ENCODE measurements at places on chromosomes 11 and 22.

- DNase-seq: no peak
These were observed 1.0 kb upstream of the TMEM86A start for GRCh38 chr11:18697576-18697975.

- no peak for DNase-seq
These were observed 23.8 kb downstream of the MRPL23 start for GRCh38 chr11:1970956-1971355.

- DNase-seq: no peak
These were observed 4.3 kb upstream of the TMPRSS13 start for GRCh38 chr11:117933475-117933874.

- DNase-seq: peak; percentile 90
These were observed 3.9 kb upstream of the RNF215 start for GRCh38 chr22:30390974-30391691.

GRCh38 chr11:61362542-61362875, 335 bp downstream of the TMEM138 start:
- peak; percentile 64 for DNase-seq

DNA sequence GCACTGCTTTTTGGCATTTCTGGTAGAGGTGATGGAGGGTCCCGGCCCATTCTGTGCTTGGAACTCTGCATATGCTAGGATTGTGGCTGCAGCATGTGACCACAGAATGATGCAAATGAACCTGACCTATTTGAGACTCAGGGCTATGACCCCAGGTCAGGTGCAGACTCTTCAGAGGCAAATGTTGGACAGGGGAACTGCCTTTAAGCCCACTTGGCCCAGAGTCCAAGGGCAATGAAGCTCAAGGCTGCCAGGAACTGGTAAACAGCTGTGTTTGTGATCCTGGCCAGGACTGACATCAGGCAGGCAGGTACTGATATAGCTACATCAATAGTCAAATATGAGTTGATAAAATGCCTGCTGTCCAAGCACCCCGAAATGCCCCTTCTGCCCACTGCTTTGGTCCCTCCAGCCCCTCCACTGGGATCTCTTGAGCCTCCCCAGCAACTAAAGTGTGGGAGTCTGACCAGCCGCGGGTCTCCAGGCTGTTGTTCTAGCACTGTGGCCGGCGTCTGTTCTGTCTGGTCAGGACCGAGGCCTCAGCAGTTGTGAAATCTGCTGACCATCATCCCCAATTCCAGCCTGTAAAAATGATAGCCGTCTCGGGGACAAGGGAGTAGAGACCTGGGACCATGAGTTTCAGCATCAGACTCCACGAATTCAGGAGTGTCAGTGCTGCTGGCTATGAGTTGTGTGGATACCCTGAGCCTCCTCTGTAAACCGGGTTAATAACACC, 82.4 kb upstream of the EIF3D start:
- no peak for DNase-seq

DNA sequence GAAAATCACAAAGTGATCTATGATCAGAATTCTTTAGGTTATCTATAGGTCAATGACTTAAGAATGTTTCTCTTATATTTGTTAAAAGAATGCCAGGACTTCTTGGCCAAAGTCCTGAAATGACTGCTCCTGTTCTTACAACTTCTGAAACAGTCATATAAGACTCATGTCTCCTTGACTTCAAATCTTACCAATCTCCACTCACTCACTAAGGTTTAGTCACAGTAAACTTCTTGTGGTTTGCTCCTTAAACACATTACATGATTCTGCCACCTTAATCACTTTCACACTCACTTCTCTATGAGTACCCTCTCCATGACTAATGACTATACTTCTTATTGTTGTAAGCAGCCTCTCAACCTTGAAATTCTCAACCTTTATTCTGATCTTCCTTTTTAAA, 648.7 kb upstream of the CCDC179 start:
- DNase-seq: no peak

GRCh38 chr22:50613291-50613981, 12.8 kb downstream of the MAPK8IP2 start:
- no peak for DNase-seq
